ENCODE measurements at places on chromosomes 2 and 18.

GRCh38 chr2:152245653-152246052, 70.1 kb upstream of the STAM2 start:
- no peak for DNase-seq

- DNase-seq: no peak
These were observed 77.7 kb upstream of the APCDD1 start for GRCh38 chr18:10376731-10377130.

DNA sequence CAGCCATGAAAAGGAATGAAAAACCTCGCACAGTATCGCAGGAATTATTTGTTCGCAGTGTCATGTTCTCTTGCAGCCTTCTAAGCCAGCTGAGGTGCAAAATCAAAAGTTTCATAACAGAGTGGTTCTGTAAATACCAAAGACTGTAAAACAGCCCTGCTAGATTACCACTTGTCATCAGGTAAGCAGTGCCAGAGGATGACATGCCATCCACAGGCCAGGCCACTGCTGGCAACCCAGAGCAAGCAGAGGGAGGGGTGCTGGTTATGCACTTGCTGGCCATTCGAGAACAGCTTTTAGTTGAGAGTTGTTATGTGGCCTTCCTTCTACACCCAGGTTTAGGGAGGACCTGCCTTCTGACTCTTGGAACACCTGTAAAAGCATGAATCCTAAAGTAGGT, 114.3 kb upstream of the MGAT5 start:
- no peak for DNase-seq

DNA sequence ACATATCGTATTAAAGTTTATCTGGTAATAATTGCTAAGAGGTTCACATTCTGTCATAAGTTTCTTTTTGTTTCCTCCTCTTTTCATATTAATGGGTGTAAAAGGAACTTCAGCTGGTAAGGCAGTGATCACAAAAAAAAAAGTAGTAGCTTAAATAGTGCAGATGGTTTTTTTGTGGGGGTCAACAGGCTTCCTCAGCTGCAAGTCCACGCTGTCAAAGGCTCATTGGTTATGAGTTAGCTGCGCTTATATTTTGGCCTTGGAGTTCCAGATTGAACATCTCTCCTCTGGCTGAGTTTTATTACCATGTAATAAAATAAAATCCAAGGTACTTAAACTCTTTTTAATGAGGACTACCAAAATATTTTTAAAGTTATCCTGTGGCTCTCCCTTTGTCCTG, 277.0 kb upstream of the ZEB2 start:
- DNase-seq: no peak

DNA sequence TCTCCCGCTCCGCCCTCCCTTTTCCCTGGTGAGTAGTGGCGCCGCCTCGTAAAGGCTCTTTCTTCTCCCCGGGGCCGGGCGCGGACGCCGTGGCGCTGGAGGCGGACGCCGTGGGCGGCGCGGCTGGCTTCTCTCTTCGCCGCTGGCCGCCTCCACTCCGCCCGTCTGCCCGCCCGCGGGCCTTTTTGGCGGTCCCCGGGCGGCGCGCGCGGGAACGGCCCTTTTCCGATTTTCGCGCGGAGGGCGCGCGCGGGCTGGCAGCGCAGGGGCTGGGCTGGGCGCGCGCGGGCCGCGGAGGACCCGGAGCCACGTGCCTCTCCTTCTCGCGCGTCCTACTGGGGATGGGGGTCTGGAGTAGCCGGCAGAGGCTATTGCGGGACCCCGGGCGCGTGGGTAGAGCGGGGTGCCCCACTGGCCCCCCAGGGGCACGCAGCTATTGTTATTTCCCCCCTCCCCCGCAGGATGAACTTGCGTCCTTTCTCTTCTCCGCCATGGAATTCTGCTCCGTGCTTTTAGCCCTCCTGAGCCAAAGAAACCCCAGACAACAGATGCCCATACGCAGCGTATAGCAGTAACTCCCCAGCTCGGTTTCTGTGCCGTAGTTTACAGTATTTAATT, 472 bp downstream of the SLC20A1 start:
- no peak for DNase-seq

DNA sequence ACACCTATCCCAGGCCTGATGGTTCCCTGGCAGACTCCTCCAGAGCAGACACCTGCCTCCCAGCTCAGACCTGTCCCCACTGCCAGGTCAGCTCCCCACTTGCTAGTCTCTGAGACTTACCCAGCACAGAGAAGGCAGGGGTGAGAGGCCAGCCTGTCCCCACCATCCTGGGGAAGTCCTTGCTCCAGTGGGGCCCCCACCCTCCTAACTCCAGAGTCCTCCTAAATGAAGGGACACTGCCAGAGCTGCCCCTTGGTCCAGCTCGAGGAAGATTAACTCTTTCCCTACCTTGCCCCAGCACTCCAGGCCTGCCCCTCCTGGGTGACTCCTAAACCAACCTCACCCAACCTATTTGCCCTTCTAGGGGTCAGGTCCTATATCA, 30.4 kb upstream of the TNS1 start:
- DNase-seq: no peak

DNA sequence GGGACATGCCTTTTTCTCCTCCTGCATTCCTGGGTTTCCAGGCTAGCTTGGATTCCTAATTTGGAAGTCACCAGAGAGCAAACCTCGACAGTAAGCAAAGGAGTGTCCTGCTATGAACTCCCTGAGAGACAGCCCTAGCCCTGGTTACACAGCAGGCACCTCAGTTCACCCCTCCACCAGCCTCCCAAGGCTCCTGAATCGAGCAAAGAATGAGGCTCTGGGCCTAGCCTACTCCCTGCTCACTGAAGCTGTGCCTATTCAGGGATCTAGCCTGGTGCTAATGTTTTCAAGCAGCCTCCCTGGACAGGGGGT, 66.7 kb upstream of the RMDN2 start:
- no peak for DNase-seq

DNA sequence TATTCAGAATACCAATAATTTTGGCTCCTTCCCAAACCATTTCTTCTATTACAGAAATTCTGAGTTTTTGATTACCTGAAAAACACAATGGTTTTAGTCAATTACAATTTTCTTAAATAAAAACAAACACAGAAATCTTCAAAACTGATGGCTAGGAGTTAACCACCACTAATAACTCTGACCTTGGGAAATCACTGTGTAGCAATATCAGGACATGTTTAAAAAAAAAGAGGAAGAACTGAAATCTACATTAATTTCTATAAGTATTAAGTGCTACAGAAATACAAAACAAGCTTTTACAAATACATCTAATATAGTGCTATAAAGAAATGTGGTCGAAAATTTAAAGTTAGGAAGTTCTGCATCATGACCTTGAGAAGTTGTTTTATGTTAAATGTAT, 14.9 kb downstream of the L3MBTL4 start:
- no peak for DNase-seq

DNA sequence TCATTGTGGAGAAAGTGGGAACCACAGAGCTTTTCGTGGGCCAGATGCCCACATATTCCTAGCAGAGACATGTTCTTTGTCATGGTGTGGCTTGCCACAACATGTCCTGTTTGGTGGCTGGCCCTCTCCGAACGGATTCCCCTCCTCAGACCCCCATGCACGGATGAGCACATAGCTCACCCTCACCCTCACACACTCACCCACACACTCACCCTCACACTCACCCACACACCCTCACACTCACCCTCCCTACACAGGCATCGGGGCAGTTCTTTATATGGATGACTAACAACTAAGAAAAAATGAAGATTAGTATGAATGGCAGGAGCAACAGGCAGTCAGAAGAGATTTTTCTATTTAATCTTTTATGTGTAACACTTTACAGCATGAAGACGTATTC, 149.9 kb downstream of the ZNF236 start:
- no peak for DNase-seq

GRCh38 chr18:54210463-54210862, 14.0 kb downstream of the MBD2 start:
- DNase-seq: no peak

- DNase-seq: no peak
These were observed 18.6 kb downstream of the HIBCH start for GRCh38 chr2:190301032-190301431.

- DNase-seq: no peak
These were observed 18.6 kb downstream of the COLEC11 start for GRCh38 chr2:3613524-3613905.

DNA sequence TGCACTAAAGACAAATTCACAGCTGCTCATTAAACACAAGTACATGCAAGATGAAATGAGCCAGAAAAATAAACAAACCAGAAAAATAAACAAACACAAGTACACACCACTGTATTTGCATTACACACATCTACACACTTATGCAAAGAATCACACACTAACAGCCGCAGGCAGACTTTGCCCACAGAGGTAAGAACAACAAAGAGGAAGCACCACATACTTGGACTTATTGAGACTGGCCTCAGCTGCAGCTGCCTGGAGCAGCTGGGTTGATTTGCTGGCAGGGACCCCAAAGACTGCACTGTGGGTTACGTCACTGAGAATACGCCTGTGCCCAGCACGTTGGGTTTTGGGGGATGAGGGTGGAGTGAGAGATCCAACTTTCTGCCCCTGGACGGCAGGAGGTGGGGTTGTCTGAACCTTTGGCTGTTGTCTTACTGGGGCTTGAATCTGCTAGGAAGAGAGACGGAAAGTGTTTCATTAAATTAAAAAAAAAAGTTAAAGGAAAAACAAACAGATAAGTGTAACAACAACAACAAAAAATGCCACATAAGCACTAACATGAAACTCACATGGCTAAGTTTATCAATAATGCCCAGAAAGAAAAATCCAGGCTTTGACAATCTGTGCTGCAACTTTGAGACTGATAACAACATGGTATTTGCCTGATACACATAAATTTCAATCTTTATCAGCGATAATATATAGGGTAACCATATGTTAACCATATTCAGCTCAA, 71.9 kb upstream of the NFU1 start:
- DNase-seq: no peak

GRCh38 chr2:135743860-135744259, 2.2 kb downstream of the UBXN4 start:
- no peak for DNase-seq

DNA sequence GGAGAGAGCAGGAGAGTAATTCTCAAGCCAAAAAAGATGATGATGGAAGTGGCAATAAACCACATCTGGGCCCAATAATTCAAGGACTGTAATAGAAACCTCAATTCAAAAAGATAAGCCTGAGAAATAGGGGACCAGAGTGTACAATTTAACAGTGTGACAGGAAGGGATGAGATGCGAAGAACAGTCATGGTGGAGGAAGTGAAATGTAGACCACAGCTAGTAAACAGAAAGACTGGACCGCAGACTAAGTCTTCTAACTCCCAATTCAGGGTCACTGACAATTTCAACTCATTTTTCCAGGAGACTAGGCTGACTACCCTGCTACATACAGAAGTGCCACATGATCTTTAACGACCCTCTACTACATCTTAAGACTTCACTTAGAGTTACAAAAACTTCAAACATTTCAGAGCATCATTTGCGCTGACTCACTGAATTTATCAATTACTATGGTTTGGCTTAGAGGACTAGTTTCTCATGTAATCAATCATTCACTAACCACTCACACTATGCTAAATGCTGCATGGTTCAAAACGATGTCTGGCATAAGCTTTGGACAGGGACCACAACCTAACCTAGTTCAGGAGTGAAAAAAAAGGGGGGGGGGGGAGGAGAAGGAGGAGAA, 9.0 kb downstream of the CUL3 start:
- DNase-seq: no peak

DNA sequence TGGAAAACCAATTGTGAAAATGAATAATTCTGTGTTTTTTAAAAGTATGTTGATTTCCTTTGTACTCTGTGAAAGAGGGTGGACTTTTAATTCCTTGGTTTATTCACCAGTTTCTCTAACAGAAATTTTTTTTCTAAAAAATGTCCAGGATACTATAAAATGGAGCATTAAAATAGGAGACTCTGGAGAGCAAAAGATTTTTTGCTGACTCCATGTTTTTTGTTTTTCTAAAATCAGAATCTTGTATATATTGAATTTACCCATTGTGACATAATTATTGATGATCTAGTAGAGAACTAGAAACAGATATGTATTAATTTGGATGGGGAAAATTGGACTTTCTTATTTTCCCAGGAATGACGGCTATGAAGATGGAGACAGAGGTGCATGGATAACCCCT, 23.2 kb upstream of the EFEMP1 start:
- no peak for DNase-seq

- DNase-seq: no peak
These were observed 8.6 kb upstream of the COBLL1 start for GRCh38 chr2:164850235-164850634.

GRCh38 chr2:167258712-167259111, 370.4 kb downstream of the XIRP2 start:
- DNase-seq: no peak

DNA sequence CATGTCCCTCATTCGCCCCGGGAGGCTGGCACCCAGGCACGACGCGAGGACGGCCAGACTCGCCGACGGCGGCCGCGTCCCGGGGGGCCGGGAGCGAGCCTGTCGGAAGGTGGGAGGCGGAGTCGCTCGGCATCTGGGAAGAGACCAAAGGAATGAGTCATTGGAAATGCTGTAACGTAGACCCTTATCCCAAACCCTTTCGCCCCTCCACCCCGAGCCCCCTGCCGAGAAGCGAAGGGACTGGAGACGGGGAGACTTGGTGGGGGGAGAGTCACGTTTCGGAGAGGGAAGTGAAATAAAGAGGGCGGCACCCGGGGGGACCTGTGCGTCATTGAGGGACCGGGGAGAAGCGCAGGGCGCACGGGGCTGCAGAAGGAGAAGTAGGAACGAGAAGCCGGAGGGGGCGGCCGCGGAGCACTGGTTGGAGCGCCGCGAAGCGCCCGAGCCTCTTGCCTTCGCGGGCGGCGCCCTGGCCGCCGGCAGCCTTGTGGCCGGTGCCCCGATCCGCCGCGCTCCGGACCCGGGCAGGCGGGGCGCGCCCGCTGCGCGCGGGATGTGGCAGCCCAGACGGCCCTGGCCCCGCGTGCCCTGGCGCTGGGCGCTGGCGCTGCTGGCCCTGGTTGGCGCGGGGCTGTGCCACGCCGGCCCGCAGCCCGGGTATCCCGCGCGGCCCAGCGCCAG, at the start of gene EMILIN2:
Gene EMILIN2, plus strand, starts transcription at position 371 of the 681 bp plus-strand sequence. Its CDS starts 183 bp downstream, at position 554.
- DNase-seq: no peak

GRCh38 chr2:46377666-46378560, 80.7 kb downstream of the EPAS1 start:
- DNase-seq: no peak

- no peak for DNase-seq
These were observed 495.1 kb upstream of the TCF4 start for GRCh38 chr18:56083097-56083521.

GRCh38 chr2:234752966-234753365, 198.9 kb upstream of the SH3BP4 start:
- no peak for DNase-seq

DNA sequence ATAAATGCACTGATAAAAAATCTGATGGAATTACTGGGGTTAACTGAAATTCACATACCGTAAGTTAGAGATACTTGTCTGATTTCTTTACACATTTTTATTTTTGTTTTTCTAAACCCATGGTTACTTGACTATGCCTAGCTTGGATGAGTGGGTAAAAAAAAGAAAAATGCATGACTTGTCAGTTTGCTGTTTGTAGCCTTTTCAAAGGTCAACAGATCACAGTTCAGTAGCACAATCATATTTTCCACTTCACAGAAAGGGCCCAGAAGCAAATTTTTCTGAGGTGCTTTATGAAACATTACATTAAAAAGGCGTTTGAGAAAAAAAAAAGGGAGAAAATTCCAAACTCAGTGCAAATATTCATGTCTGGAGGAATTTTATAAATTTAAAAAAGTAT, 16.4 kb downstream of the SLC16A14 start:
- DNase-seq: no peak

Measured in NCI-H1930 (cell line).